Gastrocnemius medialis (tissue), 4 donors: ENCODE measurements at places on chromosomes 7 and 10.

GRCh38 chr7:142611566-142612236 is 137.6 kb upstream of the PRSS1 start:
- H3K36me3 ChIP-seq = no peaks in the 10 kb centered on the region
- H3K27me3 ChIP-seq = no peaks in the 10 kb centered on the region
- H3K4me1 ChIP-seq = no peaks in the 10 kb centered on the region
- no peak overlapping the region for H3K4me3 ChIP-seq

DNA sequence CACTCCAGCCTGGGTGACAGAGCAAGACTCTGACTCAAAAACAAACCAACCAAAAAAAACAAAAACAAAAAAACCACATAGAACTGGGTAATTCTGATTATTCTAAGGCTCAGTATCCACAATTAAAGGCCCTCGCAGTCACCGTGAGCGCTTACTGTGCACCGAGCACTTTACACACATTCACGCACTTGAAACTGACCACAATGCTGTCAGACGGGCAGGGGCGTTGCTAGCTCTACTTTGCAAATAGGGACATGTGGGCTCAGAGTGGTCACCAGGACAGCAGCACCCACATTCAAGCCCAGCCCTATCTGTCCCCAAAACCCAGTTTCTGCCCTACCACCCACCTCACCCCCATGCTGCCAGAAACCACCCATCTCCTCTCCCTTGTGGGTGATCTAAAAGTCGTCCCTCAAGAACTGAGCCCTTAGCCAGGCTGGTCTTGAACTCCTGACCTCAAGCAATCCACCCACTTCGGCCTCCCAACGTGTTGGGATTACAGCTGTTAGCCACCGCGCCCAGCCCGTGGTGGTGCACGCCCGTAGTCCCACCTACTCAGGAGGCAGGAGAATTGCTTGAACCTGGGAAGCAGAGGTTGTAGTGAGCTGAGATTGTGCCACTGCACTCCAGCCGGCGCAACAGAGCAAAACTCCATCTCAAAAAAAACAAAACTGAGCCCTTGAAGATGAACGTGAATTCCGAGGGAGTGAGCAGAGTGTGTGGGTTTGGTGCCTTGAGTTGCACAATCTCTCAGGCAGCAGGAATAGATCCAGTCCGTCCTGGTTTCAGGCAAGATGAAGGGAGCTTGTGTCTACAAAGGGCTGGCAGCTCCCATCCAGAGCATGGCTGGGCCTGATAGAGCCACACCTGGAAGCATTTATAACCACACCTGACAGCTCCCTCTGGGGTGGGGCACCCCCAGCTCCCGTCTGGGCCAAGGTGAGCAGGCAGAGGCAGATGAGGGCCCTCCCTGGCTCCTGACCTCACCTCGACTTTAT is 5.4 kb upstream of the HSPB1 start:
- H3K4me3 ChIP-seq = no peak overlapping the region
- H3K27me3 ChIP-seq = no peaks in the 10 kb centered on the region
- H3K27ac ChIP-seq = peak overlapping the region; percentile 100

- no peak overlapping the region for H3K4me3 ChIP-seq
- DNase-seq = no peak
- H3K27ac ChIP-seq = no peak overlapping the region
- no peaks in the 10 kb centered on the region for H3K4me1 ChIP-seq
- H3K36me3 ChIP-seq = no peaks in the 10 kb centered on the region
- no peaks in the 10 kb centered on the region for H3K27me3 ChIP-seq
These were observed 715.0 kb downstream of the AUTS2 start for GRCh38 chr7:70313271-70313670.

DNA sequence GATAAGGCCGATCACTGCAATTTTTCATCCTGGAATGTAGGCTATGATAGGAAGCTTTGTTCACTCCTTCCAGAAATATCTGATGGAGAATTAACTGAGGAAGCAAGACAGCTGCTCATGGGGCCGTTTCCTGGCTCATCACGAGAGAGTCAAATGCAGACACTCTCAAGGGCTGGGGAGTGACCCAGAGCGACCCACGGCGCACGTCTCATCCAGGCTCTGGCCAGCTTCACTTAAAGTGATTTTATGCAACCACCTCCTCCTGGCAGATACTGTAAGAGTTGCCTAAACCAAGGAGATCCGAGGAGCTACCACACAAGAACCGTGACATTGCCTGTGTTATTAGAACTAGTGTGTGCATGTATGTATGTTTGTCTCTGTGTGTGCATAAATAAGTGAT is 530.8 kb downstream of the TCERG1L start:
- H3K27ac ChIP-seq = no peak overlapping the region
- no peaks in the 10 kb centered on the region for H3K36me3 ChIP-seq
- DNase-seq = no peak
- no peak overlapping the region for H3K4me3 ChIP-seq
- no peaks in the 10 kb centered on the region for H3K27me3 ChIP-seq
- H3K4me1 ChIP-seq = no peaks in the 10 kb centered on the region

DNA sequence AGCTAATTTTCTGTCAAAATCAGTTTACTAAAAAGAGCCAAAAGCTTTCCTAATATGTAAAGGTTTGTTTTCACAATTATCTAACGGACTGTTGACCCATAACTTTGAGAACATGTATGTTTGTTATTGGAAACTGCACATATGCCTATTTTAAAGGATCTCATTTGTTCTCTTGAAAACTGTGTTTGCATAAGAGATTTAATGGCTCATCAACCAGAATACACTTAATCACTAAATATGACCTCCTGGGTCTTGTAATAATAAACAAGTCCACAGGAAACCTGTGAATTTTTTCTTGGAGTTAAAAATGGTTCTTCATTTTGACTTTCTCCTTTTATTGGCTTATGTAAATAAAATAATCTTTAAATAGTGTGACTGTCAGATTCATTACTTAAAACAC is 48.3 kb upstream of the STEAP1B start:
- no peak overlapping the region for H3K27ac ChIP-seq
- no peak overlapping the region for H3K4me3 ChIP-seq
- DNase-seq = no peak
- peaks cover 13% of the 10 kb centered on the region for H3K27me3 ChIP-seq

GRCh38 chr7:133310232-133310862 is 57.5 kb downstream of the EXOC4 start:
- H3K4me1 ChIP-seq = peaks cover 3% of the 10 kb centered on the region
- no peak overlapping the region for H3K27ac ChIP-seq
- H3K27me3 ChIP-seq = no peaks in the 10 kb centered on the region
- DNase-seq = no peak
- H3K36me3 ChIP-seq = peaks cover 22% of the 10 kb centered on the region
